ENCODE measurements at places on chromosomes 16 and 17. TPM values are rescaled to one million over a fixed set of nuclear protein-coding genes. Genes with fewer than 3 reads are reported as not detected.

DNA sequence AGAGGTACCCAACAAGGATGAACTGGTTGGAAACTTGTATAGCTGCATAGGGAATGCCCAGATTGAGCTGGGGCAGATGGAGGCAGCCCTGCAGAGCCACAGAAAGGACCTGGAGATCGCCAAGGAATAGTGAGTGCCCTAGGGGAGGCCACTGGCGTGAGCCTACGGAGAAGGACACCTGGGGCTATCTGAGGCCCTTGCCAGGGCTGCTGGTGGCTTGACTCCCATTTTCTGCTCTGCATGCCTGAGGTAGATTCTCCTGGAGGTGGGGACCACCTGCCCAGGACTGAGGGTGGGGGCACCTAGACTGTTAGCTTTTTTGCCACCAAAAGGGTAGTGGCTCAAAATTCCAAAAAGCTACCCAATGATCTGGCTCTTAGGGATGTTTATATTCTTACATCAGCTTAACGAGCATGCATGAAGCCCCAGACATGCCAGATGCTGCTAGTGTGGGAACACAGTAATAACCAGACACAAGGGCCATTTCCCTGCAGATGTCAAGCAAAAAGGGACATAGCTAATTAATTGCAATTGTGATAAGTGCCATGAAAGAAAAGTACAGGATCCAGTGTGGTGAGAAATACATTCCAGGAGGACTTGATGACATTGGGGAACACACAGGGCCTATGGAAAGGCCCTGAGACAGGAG lies 8.8 kb downstream of the ODAD4 start:
- no peaks in the 10 kb centered on the region for H3K4me1 ChIP-seq
- H3K27ac ChIP-seq: no peak overlapping the region
- H3K36me3 ChIP-seq: no peaks in the 10 kb centered on the region
- H3K27me3 ChIP-seq: no peaks in the 10 kb centered on the region
- no peak overlapping the region for H3K4me3 ChIP-seq

DNA sequence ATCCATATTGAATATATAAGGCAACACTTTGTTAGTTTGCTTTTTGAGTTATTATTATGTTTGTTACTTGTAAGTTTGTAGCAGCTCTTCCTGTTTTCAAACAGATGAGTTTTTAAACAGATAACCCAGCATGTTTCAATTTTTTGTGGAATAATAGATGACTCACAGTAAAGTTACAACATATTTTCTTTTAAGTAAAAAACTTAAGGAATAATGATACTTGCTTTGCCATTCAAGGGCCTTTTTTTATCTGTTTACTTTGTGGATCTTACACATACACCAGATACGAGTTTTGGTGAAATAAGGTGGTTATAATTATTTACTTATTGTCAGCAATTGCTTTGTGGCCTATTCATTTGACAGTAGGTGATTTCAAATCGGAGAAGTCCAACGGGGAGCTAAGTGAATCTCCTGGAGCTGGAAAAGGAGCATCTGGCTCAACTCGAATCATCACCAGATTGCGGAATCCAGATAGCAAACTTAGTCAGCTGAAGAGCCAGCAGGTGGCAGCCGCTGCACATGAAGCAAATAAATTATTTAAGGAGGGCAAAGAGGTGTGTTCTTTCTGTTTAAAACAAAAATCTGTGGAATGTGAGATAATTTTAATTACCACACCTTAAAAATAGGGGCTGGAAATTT lies 66.3 kb downstream of the BPTF start:
- no peak overlapping the region for H3K4me3 ChIP-seq
- H3K27ac ChIP-seq: peak overlapping the region; percentile 47

DNA sequence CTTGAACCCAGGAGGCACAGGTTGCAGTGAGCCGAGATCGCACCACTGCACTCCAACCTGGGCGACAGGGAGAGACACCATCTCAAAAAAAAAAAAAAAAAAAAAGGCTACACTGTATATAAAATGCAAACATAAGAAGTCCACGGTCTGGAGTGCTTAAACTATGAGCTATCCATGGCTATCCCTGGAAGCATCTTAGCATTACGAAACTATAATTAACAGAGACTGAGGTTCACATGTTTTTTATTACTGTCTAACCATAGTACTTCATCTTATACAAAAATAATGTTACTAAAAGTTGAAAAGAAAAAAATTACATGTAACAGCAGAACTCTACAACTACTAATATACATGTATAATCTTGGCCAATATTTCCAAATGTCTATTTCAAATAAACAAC lies 32.8 kb downstream of the HELZ start:
- no peak overlapping the region for H3K4me3 ChIP-seq
- H3K4me1 ChIP-seq: peaks cover 25% of the 10 kb centered on the region
- peaks cover 14% of the 10 kb centered on the region for H3K36me3 ChIP-seq

DNA sequence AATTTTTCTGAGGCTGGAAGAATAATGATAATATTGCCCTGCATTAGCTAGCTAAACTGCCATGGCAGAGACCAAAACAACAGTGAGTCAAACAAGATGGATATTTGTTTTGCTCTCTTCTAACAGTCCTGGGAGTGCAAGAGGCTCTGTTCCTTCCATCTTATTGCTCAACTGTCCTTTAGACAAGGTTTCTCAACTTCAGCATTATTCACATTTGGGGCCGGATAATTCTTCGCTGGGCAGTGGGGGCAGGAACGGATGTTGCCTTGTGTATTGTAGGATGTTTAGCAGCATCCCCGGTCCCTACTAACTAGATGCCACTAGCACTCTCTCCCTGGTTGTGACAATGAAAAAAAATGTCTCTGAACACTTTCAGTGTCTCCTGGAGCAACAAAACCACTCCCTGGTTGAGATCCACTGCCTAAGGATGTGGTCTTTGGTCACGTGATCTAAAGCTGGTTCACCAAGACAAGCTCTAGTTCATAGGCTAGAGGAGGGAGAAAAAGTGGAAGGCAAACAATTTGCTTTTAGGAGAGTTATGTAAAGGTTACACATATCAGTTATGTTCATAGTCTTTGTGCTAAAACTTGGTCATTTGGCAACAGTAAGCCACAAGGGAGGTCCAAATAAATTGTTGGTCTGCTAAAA lies 144.4 kb downstream of the PCTP start:
- no peaks in the 10 kb centered on the region for H3K4me1 ChIP-seq
- H3K36me3 ChIP-seq: no peaks in the 10 kb centered on the region
- no peak overlapping the region for H3K4me3 ChIP-seq
- H3K27ac ChIP-seq: no peak overlapping the region
- no peak for DNase-seq
- H3K27me3 ChIP-seq: no peaks in the 10 kb centered on the region

GRCh38 chr17:79800325-79801155 lies 3.7 kb upstream of the CBX8 start:
- peak overlapping the region; percentile 44 for H3K27ac ChIP-seq
- peaks cover 52% of the 10 kb centered on the region for H3K27me3 ChIP-seq

Gene PLCG2
- total RNA-seq: not detected

Gene TMEM235
- not detected for total RNA-seq

Gene CHST6
- 0.43 TPM for total RNA-seq

Gene TEX2
- total RNA-seq: 73.5 TPM

All from osteocyte (in vitro differentiated cells).